ENCODE measurements at places on chromosomes 6 and 20. TPM values are rescaled to one million over a fixed set of nuclear protein-coding genes. Genes with fewer than 3 reads are reported as not detected.

Gene LTA
- not detected for total RNA-seq

DNA sequence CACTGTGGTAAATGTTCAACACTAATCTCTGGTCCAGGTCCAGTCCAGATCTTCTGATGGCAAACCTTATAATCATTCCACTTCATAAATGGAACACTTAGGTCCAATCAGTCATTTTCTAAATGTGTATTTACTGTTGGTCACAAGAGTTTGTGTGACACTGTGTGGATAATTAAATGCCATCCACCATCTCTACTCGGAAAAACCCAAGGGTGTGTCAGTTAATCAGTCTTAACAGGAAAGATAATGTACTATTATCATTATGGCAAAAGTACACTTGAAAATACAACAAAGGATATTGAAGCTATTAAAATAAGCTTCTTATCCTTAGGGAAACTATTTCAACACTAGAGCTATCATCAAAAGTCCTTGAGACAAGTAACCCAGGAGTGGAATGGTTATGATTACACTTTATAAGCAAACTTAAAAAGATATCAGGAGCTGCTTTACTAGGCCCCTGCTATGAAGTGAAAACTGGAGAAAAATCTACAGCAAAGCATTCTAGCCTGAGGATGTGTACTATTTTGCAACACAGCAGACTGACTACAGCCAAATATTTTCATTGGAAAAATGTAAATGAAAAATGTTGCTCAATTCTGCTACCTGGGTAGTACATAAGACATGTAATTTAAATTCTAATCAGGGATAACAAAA, 227.9 kb downstream of the LAMA2 start:
- no peak overlapping the region for H3K4me3 ChIP-seq
- no peaks in the 10 kb centered on the region for H3K27me3 ChIP-seq

GRCh38 chr6:31190488-31190887, 20.0 kb upstream of the POU5F1 start:
- H3K27ac ChIP-seq: no peak overlapping the region
- no peaks in the 10 kb centered on the region for H3K4me1 ChIP-seq
- no peak for DNase-seq
- no peaks in the 10 kb centered on the region for H3K27me3 ChIP-seq
- H3K4me3 ChIP-seq: no peak overlapping the region

Gene HFE
- 0.98 TPM for total RNA-seq

DNA sequence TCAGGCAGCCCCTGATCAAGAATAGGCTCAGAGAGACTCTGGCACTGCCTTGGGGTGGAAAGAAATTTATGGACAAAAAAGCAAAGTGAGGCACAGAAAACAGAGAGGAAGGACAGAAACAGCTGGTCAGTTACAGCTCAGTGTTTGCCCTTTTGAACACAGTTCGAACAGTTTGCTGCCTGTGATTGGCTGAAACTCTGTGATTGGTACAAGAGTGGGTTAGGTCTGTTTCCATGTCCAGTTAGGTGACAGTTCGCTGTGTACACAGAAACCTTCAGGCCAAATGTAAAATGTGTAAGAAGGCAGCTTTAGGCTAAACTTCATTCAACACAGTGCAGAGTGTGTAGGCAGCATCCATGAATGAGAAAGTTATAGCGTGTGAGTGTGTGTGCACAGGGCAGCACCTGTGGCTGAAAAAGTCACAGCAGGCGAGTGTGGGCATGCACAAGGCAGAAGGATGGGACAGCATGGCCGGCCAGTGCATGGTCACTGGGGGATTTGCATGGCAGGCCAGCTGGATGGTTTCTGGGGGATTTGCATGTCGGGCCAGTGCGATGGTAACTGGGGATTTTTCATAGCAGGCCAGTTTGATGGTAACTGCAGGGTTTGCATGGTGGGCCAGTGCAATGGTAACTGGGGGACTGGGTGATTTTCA, 75.4 kb upstream of the FRMD1 start:
- H3K4me3 ChIP-seq: no peak overlapping the region
- peak; percentile 14 for DNase-seq
- no peaks in the 10 kb centered on the region for H3K27me3 ChIP-seq
- H3K4me1 ChIP-seq: peaks cover 6% of the 10 kb centered on the region
- no peaks in the 10 kb centered on the region for H3K36me3 ChIP-seq
- H3K27ac ChIP-seq: no peak overlapping the region

DNA sequence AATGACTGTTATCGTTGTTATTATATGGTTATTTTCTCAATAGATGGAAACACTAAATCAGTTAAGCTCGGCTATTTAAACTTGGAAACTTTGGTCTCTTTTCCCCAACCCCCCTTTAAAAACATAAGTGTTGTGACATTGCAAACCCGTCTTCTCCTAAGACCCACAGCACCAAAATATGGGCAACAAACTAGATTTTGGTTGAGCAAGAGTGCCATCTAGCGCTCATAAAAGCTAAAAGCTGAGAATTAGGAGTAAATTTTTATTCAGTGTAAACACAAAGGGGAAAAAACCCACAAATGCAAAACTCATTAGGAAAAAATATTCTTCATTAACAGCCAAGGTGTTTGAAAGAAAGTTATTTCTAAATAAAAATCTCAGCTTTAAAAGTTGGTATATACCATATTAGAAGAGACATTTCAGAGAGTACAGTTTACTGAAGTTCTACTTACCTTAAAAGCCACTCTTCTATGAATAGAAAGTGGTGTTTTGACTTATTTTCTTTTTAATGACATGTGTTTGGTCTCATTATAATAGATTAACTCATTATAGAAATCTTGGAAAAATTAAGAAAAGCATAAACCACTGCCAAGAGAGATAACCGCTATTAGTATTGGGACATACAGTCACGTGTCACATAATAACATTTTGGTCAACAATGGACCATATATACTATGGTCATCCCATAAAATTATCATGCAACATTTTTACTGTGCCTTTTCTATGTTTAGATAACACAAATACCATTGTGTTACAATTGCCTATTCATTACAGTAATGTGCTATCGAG, 21.1 kb downstream of the SESN1 start:
- H3K4me1 ChIP-seq: no peaks in the 10 kb centered on the region
- no peak overlapping the region for H3K4me3 ChIP-seq
- no peak overlapping the region for H3K27ac ChIP-seq

GRCh38 chr6:112911959-112912358, 564.8 kb downstream of the RFPL4B start:
- H3K27ac ChIP-seq: no peak overlapping the region
- no peaks in the 10 kb centered on the region for H3K27me3 ChIP-seq
- no peaks in the 10 kb centered on the region for H3K4me1 ChIP-seq
- H3K36me3 ChIP-seq: no peaks in the 10 kb centered on the region
- no peak overlapping the region for H3K4me3 ChIP-seq

Gene POU5F1
- total RNA-seq: 2,134 TPM

GRCh38 chr6:5044866-5045265, 40.3 kb upstream of the PPP1R3G start:
- H3K27me3 ChIP-seq: no peaks in the 10 kb centered on the region
- no peak for DNase-seq
- no peak overlapping the region for H3K4me3 ChIP-seq
- H3K4me1 ChIP-seq: no peaks in the 10 kb centered on the region

- H3K4me3 ChIP-seq: peak within 1 kb of the TSS; percentile 88
- peaks cover 21% of the 10 kb centered on the region for H3K36me3 ChIP-seq
Measured at GRCh38 chr20:56628873-56629463, at the start of gene TFAP2C. TFAP2C (plus strand) TSS chr20:56629306; CDS start chr20:56629545, 239 bp downstream.

Gene MC3R
- not detected for total RNA-seq

GRCh38 chr6:109104512-109104911, 9.2 kb downstream of the CEP57L1 start:
- H3K4me1 ChIP-seq: no peaks in the 10 kb centered on the region
- H3K27me3 ChIP-seq: no peaks in the 10 kb centered on the region
- H3K36me3 ChIP-seq: 0 out of 2 replicates have a peak, but pooled peaks cover 4% of the 10 kb centered on the region
- H3K27ac ChIP-seq: no peak overlapping the region

Gene PAK5
- total RNA-seq: 0.20 TPM

DNA sequence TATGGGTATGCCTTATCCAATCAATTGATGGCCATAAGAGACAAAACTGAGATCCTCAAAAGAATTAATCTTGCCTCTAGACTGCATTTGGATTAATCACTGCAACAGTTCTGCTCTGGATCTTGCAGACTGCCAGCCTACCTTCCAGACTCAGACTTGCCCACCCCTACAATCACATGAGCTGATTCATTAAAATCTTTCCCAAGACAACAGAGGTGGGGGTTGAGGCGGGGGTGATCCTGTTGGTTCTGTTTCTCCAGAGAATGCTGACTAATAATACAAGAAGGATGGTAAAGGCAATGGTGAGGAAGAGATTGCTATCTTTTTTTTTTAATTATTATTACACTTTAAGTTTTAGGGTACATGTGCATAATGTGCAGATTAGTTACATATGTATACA, 43.7 kb upstream of the MEI4 start:
- H3K4me1 ChIP-seq: no peaks in the 10 kb centered on the region
- H3K27ac ChIP-seq: no peak overlapping the region
- no peak for DNase-seq
- H3K27me3 ChIP-seq: no peaks in the 10 kb centered on the region
- 0 out of 2 replicates have a peak, but pooled peaks cover 4% of the 10 kb centered on the region for H3K36me3 ChIP-seq

DNA sequence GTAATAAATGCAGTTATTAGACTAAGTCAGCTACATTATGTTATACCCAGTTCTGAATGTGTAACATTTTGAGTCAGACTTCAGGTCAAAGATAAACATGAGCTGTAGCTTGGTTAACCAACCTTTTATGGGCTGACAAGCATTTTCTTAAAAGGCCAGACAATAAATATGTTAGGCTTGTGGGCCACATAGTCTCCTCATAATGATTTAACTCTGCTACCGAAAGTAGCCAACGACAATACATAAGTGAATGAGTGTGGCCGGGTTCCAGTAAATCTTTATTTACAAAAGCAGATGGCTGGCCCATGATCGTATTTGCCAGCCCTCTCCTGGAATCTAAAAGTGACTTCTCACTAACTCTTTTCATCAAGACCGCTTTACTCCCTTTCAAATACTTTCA, 49.9 kb downstream of the ATG5 start:
- no peaks in the 10 kb centered on the region for H3K27me3 ChIP-seq
- H3K27ac ChIP-seq: no peak overlapping the region
- H3K4me3 ChIP-seq: no peak overlapping the region
- no peak for DNase-seq
- H3K4me1 ChIP-seq: no peaks in the 10 kb centered on the region

DNA sequence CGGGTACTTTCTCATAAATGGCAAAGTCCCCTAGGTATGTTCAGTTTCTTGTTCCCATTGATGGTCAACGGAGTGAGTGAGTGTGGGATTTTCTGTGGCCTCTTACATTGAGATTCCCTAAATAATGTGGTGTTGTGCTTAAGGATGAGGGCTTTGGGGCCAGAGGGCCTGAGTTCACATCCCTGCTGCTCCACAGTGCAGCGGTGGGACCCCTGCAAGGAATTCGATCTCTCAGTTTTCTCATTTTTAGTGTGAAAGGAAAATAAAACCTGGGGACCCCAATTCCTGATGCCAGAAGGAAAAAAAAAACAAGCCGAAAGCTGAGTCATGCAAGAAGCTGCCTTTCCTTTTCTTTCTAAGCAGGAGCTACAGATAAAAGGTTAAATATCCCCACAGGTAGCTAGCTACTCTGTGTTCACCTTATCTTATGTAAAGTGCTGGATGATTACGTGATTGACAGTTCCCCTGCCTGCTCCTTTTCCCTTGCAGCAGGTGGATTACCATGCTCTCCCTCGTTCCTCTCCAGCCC, 120.2 kb upstream of the CLDN20 start:
- no peak overlapping the region for H3K27ac ChIP-seq
- peaks cover 20% of the 10 kb centered on the region for H3K4me1 ChIP-seq
- peaks cover 25% of the 10 kb centered on the region for H3K36me3 ChIP-seq
- peak overlapping the region; percentile 63 for H3K4me3 ChIP-seq
- H3K27me3 ChIP-seq: no peaks in the 10 kb centered on the region

- H3K36me3 ChIP-seq: no peaks in the 10 kb centered on the region
- H3K4me3 ChIP-seq: no peak overlapping the region
- no peaks in the 10 kb centered on the region for H3K4me1 ChIP-seq
- H3K27me3 ChIP-seq: no peaks in the 10 kb centered on the region
- no peak overlapping the region for H3K27ac ChIP-seq
Measured at GRCh38 chr20:19384940-19385339, 172.5 kb downstream of the SLC24A3 start.

DNA sequence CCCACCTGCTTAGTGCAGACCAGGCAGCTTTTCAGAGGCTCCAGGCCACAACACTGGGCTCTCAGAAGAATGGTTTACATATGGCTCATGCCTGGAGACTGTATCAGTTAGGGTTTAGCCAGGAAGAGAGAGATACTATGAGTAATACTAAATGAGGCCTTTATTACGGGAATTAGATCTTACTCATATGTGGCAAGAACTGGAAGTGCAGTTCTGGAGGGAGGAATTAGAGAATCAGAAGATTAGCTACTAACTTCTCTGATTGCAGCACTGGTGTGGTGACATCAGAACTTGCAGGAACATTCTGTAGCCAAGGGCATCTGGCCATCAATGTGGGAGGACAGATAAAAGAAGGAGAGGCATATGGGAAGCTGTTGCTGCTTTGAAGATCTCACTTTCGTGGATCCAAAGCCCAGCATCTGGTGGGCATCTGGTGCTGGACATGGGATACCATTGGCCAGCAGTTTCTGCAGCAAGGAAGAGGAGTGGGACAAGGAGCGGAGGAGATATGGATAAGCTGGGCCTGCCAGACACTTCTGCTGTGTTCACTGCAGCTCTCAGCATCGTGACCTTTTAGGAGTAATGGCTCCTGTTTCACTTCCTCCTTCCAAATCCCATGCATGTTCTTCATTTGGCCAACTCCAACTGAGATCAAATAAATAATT, 248.5 kb downstream of the BTBD3 start:
- no peak overlapping the region for H3K4me3 ChIP-seq
- no peaks in the 10 kb centered on the region for H3K27me3 ChIP-seq
- peaks cover 3% of the 10 kb centered on the region for H3K36me3 ChIP-seq

Gene AIF1
- 3.2 TPM for total RNA-seq

- H3K27ac ChIP-seq: no peak overlapping the region
- H3K4me3 ChIP-seq: no peak overlapping the region
- no peak for DNase-seq
- H3K36me3 ChIP-seq: peaks cover 4% of the 10 kb centered on the region
Measured at GRCh38 chr20:41147767-41148191, 10.4 kb downstream of the PLCG1 start.

DNA sequence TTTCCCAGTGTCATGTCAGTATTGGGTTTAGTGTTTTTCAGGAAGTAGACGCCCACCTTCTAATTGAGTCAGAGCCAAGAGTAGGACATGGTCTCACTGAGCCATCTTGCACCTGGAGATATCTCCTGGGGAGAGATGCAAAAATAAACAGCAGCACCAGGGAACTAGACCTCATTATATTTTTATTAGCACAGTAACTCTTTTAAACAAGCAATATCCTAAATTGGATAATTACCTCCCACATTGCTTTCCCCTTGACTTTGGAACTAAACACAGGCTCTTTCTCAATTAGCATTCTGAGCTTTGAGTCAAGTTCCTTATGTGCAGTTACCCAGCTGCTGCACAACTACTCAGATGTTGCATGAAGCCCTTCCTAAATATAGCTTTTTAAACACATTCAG, 175.4 kb downstream of the IBTK start:
- H3K36me3 ChIP-seq: no peaks in the 10 kb centered on the region
- H3K27me3 ChIP-seq: no peaks in the 10 kb centered on the region
- H3K27ac ChIP-seq: no peak overlapping the region
- no peak overlapping the region for H3K4me3 ChIP-seq

- H3K4me1 ChIP-seq: no peaks in the 10 kb centered on the region
- no peak overlapping the region for H3K4me3 ChIP-seq
- DNase-seq: no peak
- H3K36me3 ChIP-seq: peaks cover 8% of the 10 kb centered on the region
- no peak overlapping the region for H3K27ac ChIP-seq
Measured at GRCh38 chr6:136566007-136566487, 15.8 kb upstream of the MAP7 start.

All from H9 (cell line).